ENCODE measurements at places on chromosomes 6 and 20.

DNA sequence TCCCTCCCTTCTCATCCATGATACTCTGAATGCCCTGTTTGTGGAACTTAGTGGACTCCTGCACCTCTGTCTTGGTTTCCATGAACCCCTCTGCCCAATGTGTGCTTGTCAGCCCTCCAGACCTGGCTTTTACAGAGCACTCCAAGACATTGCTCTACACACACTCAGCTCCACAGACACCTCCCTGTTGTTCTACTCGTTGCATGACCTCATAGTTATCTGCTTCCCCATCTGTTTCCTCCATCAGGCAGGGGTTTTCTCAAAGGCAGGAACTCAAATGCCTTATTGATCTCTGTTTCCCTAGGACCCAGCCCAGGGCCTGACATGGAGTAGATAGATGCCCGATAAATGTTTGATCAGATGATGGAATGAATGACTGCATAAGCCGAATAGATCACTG is 13.3 kb downstream of the PLCG1 start:
- no peak for DNase-seq

GRCh38 chr6:76220805-76221204 is 148.3 kb upstream of the IMPG1 start:
- DNase-seq, result no peak

DNA sequence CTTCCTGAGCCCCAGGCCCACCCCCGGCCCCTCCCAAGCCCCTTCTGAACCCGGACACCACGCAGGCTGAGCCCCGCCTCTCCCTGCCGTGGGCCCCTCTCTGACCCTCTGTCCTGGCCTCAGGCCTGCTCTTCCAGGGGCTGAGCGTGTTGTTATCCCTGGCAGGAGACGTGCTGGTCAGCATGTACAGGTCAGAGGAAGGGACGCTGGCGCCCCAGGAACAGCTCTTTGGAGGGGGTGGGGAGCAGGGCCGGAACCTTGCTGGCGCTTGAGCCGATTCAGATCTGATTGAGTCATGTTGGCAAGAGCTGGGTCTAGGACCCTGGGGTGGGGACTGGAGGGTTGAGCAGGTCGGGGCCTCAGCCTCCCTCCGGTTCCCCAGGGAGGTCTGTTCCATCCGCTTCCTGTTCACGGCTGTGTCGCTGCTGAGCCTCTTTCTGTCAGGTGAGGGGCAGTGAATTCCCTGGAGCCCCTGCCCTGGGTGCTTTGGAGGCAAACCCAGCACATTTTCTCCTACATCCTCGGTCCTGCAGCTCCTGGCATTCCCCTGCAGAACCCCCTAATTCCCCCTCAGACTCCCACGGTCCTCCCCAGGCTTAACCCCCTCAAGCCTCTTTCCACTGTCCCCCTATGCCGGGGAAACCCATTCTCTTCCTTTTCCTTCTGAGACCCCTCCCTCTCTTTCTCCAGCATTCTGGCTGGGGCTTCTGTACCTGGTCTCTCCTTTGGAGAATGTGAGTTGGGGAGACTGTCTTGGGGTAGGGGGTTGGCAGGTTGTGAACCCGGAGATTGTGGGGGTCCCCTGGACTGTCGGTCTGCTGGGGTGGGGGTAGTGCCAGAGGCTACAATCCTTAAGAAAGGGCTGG is 2.0 kb downstream of the SPAG4 start:
- DNase-seq, result no peak

DNA sequence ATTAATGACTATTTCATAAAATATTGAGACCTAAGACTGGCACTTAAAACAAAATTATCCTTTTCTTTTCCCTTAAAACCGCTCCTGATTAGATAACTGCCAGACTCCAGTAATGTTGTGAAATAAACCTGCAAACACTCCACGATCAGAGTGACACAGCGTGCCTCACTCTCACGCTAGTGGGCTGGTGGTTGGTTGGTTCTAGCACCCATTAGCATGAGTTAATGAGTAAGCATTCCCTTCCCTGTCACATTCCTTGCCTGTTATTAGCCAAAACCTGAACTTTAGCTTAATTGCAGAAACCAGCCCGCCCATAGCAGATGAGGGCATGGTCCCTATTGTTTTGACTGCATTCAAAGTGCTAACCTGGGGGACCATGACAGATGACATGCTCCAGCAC is 193.4 kb downstream of the CD83 start:
- no peak for DNase-seq

DNA sequence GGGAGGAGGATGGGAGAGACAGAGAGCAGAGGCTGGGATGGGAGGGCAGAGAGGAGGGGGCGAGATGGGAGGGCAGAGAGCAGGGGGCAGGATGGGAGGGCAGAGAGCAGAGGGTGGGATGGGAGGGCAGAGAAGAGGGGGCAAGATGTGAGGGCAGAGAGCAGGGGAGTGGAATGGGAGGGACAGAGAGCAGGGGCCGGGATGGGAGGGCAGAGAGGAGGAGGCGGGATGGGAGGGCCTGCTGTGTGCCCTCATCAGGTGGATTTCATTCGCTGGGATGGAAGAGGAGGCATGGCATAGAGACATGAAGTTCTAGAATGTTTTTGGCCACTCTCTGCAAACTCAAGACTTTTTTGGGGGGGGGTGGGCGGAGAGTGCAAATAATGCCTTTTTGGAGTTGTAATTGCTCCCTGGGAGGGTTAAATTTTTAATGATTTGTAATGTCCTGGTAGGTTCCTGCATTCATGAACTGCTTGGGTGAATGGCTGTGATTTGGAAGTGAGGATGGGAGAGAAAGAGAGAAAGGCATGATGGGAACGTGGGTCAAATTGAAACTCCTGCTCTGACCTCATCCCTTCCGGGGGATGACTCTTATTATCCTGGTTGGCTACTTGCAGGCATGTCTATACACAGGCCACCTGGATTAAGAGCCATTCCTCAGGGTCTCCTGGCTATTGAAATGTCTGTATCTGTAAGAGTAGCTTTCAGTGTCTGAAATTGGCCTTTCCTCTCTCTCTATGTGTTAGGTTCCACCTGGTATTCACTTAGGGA is 162.4 kb upstream of the AGPAT4 start:
- no peak for DNase-seq

DNA sequence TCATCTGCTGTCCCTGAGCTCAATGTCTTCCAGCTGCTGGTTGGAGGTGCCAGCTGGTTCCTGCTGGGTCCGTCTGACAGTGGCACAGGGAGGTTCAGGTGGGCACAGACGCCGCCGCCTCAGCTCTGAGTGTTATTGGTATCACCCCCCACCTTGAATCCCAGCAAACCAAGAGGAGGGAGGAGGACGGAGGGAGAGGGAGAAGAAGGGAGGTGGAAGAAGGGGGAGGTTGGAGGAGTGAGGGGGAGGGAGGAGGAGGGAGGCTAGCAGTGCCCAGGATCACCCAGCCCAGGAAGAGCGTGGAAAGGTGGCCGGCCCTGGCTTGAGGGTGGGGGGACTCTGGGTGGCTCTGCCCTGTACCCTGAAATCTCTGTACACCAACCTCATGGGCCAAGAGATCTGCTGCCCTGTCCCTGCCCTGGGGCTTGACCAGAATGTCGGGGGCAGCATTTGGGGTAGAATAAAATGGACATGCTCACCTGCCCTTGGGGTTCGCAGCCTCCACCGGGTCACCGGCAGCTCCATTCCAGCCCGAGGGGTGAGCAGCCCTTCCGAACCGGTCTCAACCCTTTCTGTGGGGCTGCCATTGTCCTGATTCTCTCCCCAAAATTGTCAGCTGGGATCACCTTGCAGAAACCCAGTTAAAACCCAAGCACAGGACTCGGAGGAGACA is 17.1 kb downstream of the NTSR1 start:
- DNase-seq, result no peak

DNA sequence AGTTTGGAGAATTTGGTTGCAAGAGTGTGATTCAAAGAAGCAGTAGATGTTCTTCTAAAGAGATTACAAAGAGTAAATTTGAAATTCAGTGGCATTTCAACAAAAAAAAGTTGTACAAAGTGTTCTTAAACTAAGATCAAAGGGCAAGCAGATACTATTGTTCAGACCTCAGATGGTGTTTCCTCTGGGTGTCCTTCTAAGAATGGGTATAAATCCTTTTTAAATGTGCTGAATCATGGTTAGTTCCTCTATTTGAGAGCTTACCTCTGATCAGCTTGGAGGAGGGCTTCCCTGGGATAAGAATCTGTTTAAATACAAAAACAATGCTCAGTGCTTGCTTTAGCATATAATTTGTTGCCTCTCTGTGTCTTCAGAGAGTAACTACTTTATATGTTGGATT is 6.3 kb downstream of the BMP6 start:
- no peak for DNase-seq

- no peak for DNase-seq
Measured at GRCh38 chr6:53327017-53327395, 21.7 kb downstream of the ELOVL5 start.

DNA sequence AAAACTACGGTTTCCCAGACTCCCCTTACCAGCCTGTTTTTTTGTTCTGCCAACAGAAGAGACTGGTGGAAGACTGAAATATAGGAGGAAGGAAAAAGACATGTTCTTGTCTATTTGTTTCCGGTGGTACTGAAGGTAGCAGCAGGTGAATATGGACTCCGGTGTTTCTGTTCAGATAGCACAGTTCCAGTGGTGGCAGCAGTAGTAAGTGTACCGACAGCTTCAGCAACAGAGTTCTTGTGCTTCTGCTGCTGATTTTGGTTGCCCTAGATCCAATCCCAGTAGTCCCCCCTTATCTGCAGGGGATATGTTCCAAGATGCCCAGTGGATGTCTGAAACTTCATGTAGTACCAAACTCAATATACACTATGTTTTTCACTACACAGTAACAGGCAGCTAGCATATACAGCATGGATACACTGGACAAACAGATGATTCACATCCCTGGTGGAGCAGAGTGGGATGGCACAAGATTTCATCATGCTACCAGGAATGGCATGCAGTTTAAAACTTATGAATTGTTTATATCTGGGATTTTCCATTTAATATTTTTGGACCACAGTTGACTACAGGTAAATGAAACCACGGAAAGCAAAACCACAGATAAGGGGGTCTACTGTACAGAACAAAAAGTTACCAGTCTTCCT is 301.8 kb downstream of the BTBD9 start:
- peak; percentile 75 for DNase-seq

GRCh38 chr6:47424436-47424836 is 53.2 kb upstream of the CD2AP start:
- no peak for DNase-seq

DNA sequence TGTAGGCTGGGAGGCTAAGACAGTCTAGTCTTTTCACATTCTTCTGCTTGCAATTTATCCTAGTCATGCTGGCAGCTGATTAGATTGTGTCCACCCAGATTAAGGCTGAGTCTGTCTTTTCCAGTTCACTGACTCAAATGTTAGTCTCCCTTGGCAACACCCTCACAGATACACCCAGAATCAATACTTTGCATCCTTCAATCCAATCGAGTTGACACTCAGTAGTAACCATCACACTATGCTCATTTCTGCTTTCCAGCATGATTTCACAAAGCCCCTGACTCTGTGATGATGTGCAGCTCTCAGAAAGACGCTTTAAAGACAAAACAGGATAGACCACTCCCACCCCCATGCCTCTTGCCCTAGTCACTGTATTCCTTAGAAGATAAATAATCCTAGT is 693.0 kb downstream of the HTR1B start:
- DNase-seq, result no peak

DNA sequence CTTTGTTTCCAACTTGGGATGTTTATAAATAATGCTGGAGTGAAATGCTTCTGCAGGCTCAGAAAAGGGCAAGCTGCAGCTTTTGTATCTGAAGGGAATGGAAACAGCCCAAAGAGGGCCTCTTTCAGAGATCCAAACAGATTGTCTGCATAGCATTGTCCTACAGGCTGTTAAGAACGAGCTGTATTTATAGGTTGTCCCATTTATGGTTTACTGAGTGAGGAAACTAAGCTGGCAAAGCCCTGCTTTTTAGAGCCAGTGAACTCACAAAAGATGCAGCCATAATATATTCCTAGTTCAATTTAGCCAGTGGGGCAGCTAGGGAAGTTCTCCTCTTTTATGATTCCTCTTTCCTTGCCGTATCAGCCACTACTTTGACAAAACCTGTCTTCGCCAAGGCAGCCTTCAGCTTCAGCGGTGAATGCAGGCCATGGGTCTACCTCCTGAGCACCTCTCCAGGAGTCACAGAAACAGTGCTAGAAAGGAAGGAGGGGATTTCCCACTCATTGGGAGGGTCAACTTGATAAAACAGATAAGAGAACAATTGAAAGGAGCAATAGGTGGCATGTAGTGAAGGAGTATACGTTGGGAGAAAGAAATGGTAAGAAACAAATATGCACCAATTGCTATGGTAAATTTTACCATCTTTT is 15.0 kb downstream of the KIAA0319 start:
- no peak for DNase-seq

GRCh38 chr6:154602296-154602695 is 91.8 kb upstream of the CNKSR3 start:
- no peak for DNase-seq

- DNase-seq, result no peak
Measured at GRCh38 chr20:48683467-48684175, 144.2 kb downstream of the PREX1 start.

GRCh38 chr6:158020272-158020711 is 38.6 kb downstream of the SYNJ2 start:
- DNase-seq, result no peak

DNA sequence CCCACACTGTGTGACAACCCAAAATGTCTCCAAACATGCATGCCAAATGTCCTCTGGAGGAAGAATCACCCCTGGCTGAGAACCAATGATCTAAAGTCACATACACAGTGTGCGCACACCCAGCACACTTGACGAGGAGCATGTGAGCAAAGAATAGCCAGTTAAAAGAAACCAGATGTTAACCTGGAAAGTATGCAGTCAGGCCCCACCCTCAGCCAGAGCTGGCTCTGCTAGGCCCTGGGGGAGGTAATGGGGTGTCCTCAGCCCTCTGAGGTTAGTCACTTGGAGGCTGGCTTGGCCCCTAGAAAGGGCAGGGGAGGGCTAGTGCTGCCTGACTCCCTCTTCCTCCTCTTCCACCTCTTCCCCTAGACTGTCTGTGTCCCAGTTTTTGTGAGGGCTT is 15.2 kb upstream of the GUCA1A start:
- DNase-seq, result no peak

DNA sequence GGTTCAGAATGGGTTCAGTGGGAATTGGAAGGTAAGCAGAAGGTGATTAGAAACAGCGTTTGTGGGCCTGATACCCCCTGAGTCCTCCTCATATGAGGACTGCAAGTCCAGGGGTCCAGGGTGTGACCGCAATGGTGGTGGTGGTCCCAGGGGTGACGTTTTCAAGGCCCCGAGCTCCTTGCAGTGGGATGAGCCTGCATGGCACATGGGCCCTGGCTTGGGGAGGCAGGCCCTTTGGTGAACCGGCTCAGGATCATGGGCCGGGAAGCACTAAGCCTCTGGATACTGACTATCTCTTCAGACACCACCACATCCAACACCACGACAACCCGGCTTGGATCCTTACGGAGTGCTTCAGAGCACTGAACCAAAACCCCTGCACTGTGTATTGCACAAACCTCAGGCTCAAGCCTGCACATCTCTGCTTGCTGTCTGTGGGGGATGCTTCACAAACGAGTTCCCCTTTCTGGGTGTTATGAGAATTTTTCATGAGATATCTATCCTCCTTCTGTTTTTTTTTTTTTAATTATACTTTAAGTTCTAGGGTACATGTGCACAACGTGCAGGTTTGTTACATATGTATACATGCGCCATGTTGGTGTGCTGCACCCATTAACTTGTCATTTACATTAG is 67.9 kb downstream of the STK35 start:
- no peak for DNase-seq

- peak; percentile 99 for DNase-seq
Measured at GRCh38 chr6:111591370-111591900, 14.2 kb downstream of the TRAF3IP2 start.

- no peak for DNase-seq
Measured at GRCh38 chr6:16762550-16763477, 1.6 kb upstream of the ATXN1 start.

- no peak for DNase-seq
Measured at GRCh38 chr6:37727996-37728395, 30.3 kb upstream of the MDGA1 start.

GRCh38 chr6:106170030-106170791 is 84.1 kb downstream of the PRDM1 start:
- DNase-seq, result no peak

Measured in fibroblast of skin of left biceps (primary cell).